ENCODE measurements at places on chromosomes 3 and 15.

- no peak for DNase-seq
These were observed 136.2 kb downstream of the EPHB1 start for GRCh38 chr3:134931045-134931785.

- DNase-seq, result no peak
These were observed 10.8 kb upstream of the PHLDB2 start for GRCh38 chr3:111848283-111848682.

DNA sequence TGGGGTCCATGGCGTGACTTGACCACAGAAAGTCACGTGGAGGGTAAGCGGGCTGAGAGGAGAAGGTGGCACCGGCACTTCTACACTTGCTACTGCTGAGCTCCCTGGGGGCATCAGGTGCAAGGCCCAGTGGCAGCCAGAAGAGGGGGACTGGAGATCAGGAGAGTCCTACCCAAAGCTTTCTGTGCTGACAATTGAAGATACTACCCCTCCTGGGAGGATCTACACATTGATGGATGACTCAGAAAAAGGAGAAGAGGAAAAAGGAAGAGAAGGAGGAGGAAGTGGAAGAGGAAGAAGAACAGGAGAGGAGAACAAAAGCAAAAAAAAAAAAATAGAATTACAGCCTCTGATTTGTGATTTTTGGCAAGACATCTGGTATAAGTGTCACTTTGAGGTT lies 41.2 kb downstream of the MYO5C start:
- no peak for DNase-seq

DNA sequence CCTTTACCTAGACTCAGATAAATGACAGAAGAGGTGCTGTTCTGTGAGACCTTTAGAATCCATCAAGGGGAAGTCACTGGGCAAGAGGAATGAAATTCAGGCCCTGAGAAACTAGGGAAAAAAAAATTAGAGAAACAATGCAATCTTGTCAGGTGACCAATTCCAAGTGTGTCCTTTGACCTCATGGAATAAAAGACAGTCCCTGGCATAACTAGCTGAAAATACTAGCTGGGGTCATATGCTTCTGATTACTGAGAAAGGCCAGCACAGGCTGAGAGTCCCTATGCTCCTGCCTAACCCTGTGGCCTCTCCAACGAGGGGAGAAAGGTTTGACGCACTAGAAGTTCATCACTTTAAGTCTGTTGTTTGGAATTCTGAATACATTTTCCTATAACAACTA lies 167.3 kb downstream of the XXYLT1 start:
- no peak for DNase-seq

GRCh38 chr3:36367912-36368573 lies 12.3 kb upstream of the STAC start:
- no peak for DNase-seq

Data from hypothalamus (tissue), 51 donors.